ENCODE measurements at places on chromosomes 4 and X.

DNA sequence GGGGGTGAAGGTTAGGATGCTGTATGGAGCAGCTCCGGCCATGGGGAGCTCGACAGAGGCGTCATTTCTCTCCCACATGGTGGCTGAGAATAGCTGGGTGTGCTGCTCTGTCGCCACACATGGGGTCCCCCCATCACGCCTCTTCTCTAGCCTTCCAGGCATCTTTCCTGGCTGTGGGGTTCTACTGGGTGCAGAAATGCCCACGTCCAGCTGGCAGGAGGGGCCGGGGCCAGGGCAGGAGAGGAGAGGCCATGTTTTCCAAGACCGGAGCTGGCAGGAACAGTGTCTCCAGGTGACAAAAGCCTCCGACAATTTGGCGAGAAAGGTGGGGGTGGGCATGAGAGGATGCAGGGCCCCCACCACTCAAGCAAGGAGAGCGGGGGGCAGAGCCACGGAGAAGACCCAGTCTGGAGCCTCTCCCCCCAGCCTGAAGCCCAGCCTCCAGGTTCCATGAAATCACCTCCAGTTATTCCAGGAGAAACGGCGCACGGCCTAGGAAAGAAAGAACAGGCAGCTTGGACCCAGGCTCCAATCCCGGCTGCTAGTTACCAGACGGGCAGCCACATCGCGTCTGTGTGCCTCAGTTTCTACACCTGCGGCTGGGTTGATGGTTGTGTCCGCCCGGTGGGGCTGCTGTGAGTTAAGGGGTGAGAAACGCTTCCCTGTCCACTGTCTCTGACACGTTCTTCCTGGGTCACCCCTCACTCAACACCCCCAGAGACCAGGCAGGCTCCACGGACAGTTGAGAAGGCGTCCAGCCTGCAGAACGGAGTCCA lies 27.4 kb upstream of the SPON2 start:
- peak; percentile 19 for DNase-seq

- no peak for DNase-seq
Measured at GRCh38 chr4:157271166-157271869, 50.8 kb downstream of the GRIA2 start.

DNA sequence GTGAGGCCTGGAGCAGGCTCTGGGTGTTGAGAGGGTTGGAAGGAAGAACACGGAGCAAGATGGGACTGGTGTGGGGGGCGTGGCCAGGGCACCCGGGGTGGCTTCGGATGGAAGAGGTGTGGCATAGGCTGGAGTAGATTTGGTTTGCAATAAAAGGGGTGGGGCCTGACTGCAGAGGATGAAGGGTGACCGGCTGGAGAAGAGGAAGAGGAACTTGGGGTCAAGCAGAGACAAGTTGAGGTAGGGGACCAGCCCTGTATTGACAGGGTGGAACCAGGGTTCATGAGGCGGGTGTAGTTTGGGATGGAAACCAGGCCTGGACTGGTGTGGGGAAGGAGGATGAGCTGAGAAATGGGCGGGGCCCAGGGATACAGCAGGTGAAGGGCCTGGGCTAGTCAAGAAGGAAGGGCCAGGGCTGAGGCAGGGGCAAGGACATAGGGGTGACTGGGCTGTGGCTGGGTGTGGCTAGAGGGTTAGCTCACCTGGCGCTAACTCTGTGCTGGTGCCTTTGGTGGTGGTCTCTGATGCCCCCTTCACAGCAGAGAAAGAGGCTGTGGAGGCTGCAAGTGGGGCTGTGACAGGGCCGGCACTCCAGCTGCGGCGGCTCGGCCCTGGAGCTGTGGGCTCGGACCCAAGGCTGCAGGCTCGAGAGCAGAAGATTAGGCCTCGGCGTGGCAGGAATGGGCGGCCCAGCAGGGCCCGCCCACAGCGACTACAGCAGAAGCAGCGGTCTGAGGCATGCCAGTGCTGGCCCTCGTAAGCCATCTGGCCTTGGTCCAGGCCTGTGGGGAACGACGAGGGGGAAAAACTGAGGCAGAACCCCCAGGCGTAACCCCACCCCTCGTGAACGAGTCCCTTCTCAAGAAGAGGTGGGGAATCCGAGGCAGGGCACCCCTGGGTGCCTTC lies 5.0 kb downstream of the PLP2 start:
- DNase-seq, result no peak

GRCh38 chr4:2944586-2945526 lies 18.4 kb downstream of the NOP14 start:
- DNase-seq, result no peak

GRCh38 chr4:183478123-183478522 lies 26.7 kb upstream of the ING2 start:
- DNase-seq, result no peak

- no peak for DNase-seq
Measured at GRCh38 chr4:184253072-184253420, 35.4 kb upstream of the ENPP6 start.

DNA sequence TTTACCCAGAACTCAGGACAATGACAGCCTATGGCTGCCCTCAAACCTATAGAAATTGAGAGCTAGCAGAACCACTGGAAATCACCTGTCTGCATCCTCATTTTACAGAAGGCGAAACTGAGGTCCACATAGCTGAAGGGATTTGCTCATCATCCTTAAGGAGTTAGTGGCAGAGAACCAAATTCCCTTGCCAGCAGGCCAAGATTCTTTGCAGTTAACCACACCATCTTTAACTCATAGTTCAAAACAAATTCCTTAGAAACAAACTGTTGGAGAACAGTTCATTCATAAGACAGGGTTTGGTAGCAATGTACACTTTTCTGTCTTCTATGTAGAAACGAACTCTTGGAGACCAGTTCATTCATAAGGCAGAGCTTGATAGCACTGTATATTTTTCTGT lies 37.9 kb upstream of the RAP2C start:
- DNase-seq, result no peak

- DNase-seq, result no peak
Measured at GRCh38 chrX:118114971-118115370, 1.6 kb downstream of the KLHL13 start.

- DNase-seq, result no peak
Measured at GRCh38 chr4:105631818-105632400, 76.6 kb downstream of the INTS12 start.

DNA sequence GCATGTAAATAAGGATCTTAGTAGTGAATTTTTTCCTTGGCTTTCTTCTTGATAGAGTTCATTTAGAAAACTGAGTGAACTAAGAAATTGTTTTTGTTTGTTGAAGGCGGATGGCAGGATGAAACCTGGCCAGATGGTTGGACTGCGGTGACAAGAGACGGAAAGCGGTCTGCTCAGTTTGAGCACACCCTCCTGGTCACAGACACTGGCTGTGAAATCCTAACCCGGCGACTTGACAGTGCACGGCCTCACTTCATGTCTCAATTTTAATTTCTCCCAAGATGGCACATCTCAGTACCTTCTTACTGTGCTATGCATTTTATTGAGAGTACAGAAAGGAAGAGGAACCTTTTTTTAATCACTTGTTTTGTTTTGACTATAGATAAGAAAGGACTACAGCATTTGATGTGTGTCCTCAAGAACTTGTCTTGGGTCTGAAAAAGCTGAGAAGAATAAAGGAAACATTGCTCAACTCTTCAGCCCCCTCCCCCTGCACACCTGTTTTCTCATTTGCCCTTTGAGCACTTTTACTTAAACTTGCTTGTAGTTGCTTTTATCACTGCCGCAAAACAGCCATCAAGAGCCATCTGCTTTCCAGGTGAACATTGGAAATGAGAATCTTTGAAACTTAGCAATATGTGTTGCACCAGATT lies 27.4 kb downstream of the ADH5 start:
- no peak for DNase-seq

DNA sequence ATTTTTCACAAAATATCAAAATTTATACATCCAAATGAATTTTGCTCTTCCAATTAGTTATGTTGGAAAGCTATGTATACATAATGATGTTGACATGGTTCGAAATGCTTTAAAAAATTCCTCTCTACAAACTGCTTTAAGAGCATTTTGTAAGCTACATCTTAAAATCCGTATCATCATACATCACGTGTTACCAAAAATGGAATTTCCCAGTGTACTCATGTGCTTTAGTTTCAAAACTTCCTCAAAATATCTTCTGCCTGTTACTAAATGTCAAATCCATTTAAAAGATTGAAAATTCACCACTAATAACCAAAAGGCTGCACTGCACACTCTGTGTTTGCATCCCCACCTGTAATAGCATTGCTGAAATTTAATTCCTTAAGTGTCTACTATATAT lies 87.9 kb downstream of the WDFY3 start:
- no peak for DNase-seq

GRCh38 chr4:150722908-150723362 lies 141.0 kb downstream of the MAB21L2 start:
- no peak for DNase-seq

GRCh38 chr4:61922766-61923165 lies 722.6 kb downstream of the ADGRL3 start:
- DNase-seq, result no peak

GRCh38 chr4:175308236-175308635 lies 390.1 kb downstream of the ADAM29 start:
- DNase-seq, result no peak

- DNase-seq, result no peak
Measured at GRCh38 chr4:98603683-98604521, 54.5 kb downstream of the TSPAN5 start.

Data from 8988T (cell line).